ENCODE measurements at places on chromosomes 6 and 20. TPM values are rescaled to one million over a fixed set of nuclear protein-coding genes. Genes with fewer than 3 reads are reported as not detected.

Gene ZNF165
- polyA plus RNA-seq, result 0.36 TPM

Gene POU5F1
- 0.96 TPM for polyA plus RNA-seq

Gene CST9L
- not detected for polyA plus RNA-seq

Gene SPDEF
- polyA plus RNA-seq, result 0.11 TPM

Gene COL11A2
- polyA plus RNA-seq, result 110 TPM

Gene CASP8AP2
- 13.8 TPM for polyA plus RNA-seq

Gene MTFR2
- 1.6 TPM for polyA plus RNA-seq
